ENCODE measurements at places on chromosomes 12 and 14.

- no peak for DNase-seq
These were observed 281.8 kb downstream of the EGLN3 start for GRCh38 chr14:33669111-33669510.

GRCh38 chr14:71155743-71156142, 248.5 kb downstream of the PCNX1 start:
- no peak for DNase-seq

GRCh38 chr12:46965880-46966279, 113.5 kb upstream of the PCED1B start:
- no peak for DNase-seq

DNA sequence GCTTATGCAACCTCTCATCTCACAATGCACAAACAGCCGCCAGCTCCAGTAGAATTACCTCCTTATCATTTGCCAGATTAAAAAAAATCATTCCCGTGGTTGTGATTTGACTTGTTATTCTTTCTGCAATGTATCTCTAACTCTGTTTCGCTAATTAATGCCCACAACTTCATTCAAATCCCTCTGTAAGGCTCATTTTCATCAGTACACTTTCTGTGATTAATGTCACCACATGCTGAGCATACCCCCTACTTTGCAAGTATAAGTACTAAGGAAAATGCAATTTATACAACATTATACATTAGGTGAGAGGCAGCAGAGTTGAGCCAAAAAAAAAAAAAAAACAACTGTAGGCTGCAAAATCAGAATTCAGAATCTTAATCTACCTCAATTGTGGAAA, 166.0 kb downstream of the FSCB start:
- DNase-seq: no peak

- no peak for DNase-seq
These were observed 85.7 kb downstream of the ITPK1 start for GRCh38 chr14:93029911-93030508.

- no peak for DNase-seq
These were observed 373.5 kb upstream of the OR4E1 start for GRCh38 chr14:22047115-22047514.

GRCh38 chr14:91406982-91407381, 10.6 kb downstream of the CCDC88C start:
- DNase-seq: no peak

GRCh38 chr14:65832431-65833266, 420.1 kb downstream of the FUT8 start:
- DNase-seq: no peak

- no peak for DNase-seq
These were observed 26.5 kb upstream of the RIC8B start for GRCh38 chr12:106747973-106748436.

DNA sequence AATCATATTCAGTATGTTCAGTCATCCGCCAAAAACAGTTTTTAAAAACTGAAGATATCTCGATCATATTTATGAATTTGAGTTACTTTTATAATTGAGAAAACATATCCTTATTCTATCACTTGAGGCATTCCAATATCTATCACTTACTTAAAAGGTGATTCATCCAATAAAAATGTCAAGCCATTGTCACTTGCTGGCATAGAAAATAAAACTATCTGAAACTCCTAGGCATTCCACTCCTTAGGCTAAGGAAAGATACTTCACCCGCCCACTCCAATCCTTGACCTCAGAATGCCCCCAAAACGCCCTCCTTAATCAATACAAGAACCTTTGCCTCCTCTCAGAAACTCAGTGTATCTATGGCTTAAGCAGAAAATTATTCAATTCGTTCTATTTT, 51.3 kb upstream of the AMIGO2 start:
- no peak for DNase-seq

DNA sequence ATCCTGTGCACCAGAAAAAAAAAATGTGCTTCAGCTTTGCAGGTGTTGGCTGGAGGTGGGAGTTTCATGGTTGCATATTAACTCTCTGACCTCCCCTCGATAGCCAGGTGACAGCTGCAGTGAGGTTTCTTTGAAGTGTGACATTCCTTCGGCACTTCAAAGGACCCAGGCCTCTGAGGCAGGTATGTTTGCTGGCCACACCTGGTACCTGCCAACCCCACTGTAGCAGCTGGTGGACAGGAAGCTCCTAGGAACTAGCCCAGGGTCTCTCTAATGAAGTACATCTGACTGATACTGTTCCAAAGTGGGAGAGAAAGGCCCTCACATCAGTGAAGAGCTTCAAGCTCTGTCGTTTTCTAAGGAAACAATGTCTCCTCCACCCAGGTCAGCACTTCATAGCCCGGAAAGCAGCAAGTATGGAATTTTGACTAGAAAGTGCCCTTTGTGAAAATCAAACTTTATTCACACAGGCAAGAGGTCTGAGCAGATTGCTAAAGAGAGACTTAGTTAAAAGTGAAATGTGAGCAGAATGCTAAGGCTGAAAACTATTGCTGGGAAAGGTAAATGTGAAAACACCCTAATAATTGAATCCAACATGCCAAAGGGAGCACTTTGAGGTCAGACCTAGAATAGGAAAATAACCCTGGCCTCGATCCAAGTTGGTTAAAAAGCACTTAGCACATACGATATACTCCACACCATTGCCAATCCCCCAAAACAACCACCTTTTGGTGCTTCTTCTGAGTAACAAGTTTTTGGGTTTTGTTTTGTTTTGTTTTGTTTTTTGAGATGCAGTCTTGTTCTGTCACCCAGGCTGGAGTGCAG, 71.3 kb downstream of the PHLDA1 start:
- DNase-seq: no peak

- no peak for DNase-seq
These were observed 48.7 kb downstream of the EID3 start for GRCh38 chr12:104352106-104352713.

DNA sequence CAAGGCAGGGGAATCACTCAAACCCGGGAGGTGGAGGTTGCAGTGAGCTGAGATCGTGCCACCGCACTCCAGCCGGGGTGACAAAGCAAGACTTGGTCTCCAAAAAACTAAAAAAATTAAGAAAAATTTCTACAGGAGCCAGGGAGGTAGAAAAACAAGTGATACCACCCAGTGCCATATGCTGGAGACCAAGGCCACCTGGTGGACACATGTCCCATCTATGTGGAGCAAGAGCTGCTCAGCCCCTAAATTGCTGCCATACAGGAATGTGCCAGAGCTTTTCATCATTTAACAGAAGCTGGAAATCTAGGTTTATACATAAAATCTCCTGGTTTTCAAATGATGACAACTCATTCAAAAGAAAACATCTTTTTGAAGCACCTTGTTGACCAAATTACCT, 61.4 kb upstream of the ELK3 start:
- DNase-seq: no peak

DNA sequence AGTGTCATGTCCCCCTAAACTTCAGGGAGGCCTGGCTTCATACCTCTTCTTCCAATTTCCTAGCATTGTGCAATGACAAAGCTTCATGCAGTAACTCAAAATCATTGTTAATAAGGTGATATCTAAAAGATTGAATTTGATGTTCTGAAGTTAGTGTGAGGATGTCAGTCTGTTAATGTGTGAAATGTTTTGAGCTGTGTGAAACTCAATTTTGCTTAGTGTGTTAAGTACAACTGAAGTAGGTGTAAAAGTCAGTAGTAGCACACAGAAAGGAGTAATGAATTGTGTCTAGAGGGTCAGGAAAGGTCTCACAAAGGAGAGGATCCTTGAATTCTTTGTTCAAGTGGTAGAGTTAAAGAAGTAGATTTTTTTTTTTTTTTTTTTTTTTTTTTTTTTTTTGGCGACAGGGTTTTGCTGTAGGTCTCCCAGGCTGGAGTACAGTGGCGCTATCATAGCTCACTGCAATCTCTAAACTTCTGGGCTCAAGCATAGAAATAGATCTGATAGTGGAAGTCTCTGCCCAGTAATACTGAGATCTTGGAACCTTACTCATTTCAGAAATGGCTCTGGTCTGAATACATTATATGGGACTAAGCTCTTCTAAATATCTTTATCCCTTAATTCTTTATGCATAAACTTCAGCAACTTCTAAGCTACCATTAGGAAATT, 63.9 kb downstream of the FUT8 start:
- no peak for DNase-seq

- peak; percentile 84 for DNase-seq
These were observed 200.7 kb downstream of the SLC2A13 start for GRCh38 chr12:39905152-39905551.

- DNase-seq: no peak
These were observed 446 bp upstream of the ZNF641 start for GRCh38 chr12:48351022-48351708.

GRCh38 chr12:79274501-79275064, 410.0 kb downstream of the SYT1 start:
- no peak for DNase-seq

DNA sequence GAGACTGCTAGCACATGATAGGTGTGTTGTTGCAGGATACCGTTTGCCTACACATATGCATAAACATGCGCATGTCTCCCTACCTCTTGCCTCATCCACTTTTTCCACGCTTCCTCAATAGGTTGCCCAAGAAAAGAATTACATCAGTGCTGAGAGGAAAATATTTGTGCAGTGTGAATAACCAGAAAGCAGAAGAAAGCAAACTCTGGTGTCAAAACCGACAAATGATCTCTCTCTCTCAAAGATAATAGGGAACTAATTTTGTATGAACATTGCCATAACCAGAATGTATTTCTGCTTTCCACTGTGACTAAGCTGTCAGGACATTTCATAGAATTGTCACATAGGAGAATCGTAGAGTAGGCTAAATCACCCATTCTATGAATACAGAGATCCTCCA, 1.3 kb downstream of the CLEC7A start:
- no peak for DNase-seq

GRCh38 chr12:27999970-28000369, 27.4 kb upstream of the PTHLH start:
- no peak for DNase-seq

DNA sequence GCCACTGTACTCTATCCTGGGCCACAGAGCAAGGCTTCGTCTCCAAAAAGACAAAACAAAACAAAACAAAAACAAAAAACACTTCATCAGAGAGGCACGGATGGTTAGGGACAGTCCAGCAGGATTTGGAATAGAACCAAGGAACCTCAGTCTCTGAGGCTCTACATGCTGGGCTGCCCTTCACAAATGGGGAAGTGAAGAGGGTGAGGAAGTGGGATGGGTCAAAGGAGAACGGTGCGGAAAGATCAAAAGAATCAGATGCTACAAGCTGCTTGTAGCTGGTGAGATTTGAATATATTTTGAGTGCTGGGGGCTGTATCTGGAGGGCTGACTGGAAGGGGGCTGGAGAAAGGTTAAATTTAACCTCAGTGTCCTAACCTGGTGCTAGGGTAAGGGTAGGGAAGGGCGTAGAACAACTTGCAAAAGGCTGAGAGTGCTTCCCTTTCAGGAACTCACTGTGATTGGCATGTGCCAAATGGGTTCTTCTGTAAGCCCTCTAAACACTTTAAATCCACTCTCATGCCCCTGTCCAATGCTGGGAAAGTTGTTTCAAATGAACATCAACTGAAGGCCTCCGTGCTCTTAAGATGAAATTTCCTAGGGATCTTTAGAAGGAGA, 4.6 kb downstream of the FOXJ2 start:
- no peak for DNase-seq

DNA sequence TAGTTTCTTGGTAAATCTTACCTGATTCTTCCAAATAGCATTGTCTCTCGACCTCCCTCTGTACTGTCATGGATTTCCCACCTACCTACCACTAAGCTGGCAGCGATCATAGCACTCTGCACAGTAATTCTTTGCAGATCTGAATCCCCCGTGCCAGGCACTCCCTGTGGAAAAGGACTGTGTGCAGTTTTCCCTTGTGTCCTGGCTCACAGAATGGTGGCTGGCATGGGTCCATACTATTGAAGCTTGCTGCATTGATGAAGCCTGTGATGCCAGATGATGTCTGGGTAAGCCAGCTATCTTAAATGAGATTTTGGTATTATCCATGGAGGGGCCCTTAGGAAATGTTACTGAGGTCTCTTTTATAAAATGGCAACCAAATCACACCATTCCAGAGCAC, 135.7 kb downstream of the RPAP3 start:
- DNase-seq: no peak

DNA sequence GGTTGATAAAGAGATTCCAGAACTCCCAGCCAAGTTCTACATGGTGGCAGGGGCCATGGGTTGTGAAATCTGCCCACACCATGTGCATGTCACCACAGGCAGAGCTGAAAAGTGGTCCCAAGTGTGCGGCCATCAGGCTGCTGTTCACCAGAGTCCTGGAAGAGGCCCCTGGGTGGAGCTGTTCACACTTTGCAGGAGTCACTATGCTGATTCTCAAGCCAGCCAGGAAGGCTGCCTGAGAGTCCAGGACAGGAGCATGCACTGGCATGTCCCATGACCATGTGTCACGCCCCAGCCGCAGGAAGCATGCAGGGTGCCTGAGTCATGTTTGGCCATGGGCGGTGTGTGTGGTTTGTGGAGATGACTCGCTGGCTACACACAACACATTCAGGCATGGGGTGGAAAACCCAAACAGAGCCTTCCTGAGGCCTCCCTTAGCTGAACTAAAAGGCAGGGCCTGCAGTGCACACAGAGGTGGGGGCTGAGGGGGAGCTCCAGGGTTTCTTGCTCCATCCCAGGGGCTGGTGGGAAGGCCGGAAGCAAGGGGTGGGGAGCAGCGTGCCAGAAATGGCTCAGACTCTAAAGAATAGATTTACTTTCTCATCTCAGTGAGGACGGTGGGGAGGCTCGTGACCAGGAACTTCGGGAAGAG, 19.4 kb downstream of the ABCB9 start:
- DNase-seq: peak; percentile 88

- DNase-seq: no peak
These were observed 169.0 kb downstream of the PRIMA1 start for GRCh38 chr14:93619176-93619793.

GRCh38 chr12:13362260-13362841, 165.8 kb downstream of the EMP1 start:
- DNase-seq: no peak

GRCh38 chr12:777550-778047, 25.2 kb downstream of the WNK1 start:
- no peak for DNase-seq

Measured in GOT3 (cell line).